ENCODE measurements at places on chromosomes 1 and 21.

DNA sequence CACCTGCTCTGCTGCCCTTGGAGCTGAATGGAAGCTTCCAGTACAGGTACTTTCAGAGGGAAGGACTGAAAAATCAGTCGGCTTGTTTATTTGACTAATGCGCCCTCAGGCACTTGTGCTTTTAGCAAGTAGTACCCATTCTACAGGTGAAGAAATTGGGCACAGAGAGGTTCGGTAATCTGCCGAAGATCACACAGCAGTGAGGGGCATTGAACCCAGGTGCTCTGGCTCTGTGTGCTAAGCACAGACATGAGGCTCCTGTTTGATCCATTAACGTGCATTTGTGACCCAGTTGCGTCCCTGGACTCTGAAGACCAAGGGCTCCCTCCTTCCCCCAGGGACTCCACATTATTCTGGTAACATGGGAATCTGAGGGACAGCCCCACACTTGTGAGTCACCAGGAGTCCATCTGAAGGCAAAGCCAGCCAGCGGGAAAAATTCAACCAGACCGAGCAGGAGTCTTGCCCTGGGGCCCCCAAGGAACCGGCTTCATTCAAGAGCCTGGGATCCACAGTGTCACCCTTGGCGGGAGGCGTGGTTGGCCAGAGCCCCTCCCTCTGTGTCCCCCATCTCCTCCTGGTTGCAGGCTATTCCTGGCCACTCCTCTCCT lies 192.4 kb upstream of the ARHGEF16 start:
- no peak for DNase-seq
- no peaks in the 10 kb centered on the region for H3K4me1 ChIP-seq
- H3K27me3 ChIP-seq: no peaks in the 10 kb centered on the region
- H3K36me3 ChIP-seq: no peaks in the 10 kb centered on the region
- no peak overlapping the region for H3K27ac ChIP-seq

GRCh38 chr1:109307274-109308021 lies 637 bp upstream of the MYBPHL start:
- peaks cover 26% of the 10 kb centered on the region for H3K4me1 ChIP-seq
- H3K27me3 ChIP-seq: no peaks in the 10 kb centered on the region
- no peak overlapping the region for H3K4me3 ChIP-seq
- peak; percentile 71 for DNase-seq
- H3K27ac ChIP-seq: peak overlapping the region; percentile 68

- no peaks in the 10 kb centered on the region for H3K27me3 ChIP-seq
- no peak overlapping the region for H3K4me3 ChIP-seq
- no peaks in the 10 kb centered on the region for H3K36me3 ChIP-seq
- H3K27ac ChIP-seq: no peak overlapping the region
These were observed 10.1 kb downstream of the HMGCS2 start for GRCh38 chr1:119758584-119758983.

DNA sequence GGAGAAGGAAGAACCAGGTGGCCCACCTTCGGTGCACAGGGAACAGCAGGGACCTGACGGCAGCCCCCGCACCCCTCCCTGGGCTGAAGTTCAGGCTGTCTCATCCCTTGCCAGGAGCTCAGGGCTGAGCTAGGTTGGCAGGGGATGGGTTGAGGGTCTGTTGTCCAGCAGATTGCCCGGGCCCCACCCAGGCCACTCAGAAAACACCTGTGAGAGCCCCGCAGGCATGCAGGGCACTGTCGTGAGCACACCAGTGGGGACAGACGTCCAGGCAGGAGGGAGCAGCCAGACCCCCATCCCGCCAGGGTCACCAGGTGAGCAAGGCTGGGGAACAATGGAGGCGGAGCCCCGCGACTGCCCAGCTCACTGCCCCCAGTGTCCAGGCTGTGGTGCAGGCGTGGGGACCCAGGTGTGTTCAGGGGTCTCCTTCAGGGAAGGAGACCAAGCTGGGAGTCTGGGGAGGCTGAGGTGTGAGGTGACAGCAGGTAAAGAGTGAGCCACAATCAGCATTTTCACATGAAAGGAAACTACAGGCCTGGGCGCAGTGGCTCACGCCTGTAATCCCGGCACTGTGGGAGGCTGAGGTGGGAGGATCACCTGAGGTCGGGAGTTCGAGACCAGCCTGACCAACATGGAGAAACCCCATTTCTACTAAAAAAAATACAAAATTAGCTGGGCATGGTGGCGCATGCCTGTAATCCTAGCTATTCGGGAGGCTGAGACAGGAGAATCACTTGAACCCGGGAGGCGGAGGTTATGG lies 9.4 kb upstream of the SAMD11 start:
- peaks cover 6% of the 10 kb centered on the region for H3K4me1 ChIP-seq
- no peaks in the 10 kb centered on the region for H3K27me3 ChIP-seq
- no peak overlapping the region for H3K4me3 ChIP-seq
- H3K27ac ChIP-seq: no peak overlapping the region

DNA sequence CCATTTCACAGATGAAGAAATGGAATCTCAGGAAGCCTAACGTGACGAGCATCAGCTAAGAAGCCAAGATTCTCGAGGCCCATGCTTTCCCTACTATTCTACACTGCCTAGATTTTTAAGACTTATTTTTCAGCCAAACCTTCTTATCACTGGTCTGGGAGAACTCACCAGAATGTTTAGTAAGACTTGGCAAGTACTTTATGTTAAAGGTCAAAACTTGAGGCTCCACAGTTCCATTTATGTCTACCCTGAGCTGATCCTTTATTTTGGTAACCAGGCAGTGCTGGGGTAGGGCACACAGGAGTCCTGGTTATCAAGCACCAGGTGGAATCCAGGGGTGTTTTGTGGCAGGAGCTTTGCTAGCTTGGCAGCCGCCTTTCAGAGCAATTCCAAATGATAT lies 16.8 kb downstream of the PLXNA2 start:
- H3K4me3 ChIP-seq: no peak overlapping the region
- H3K27ac ChIP-seq: peak overlapping the region; percentile 12
- no peak for DNase-seq
- H3K4me1 ChIP-seq: peaks cover 71% of the 10 kb centered on the region

DNA sequence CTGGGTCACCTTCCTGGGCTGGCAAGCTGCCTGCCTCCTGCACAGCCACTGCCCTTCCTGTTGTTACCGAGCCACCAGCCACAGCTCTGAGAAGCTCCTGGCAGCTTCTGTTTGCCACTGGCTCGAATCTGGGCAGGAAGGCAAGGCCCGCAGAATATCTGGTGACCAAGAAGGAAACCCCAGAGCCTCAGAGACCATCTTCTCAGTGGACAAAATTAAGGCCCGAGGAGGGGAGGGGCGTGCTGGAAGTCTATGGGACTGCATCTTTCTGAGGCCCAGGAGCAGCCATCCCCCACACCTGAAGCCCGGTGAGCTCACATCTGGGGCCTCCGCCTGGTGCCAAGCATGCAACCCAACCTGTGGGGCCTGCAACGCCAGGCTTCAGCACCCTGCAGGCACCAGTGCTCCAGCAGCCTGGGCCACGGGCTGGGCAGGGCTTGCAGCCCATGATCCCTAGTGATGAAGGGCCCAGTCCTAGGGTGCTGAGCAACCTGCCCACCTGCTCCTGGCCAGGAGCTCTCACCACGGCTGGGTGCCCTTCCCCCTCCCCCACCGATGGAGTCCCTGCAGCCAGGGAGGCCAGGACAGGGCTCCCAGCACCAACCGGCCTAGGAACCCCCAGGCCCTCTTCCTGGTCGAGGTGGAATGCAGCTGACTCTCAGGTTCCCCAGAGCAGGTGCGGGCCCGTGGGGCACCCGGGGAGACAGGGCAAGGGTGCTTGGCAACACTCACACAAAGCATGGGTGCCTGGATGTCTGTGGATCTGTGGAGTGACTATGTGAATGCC lies 879 bp downstream of the CPTP start:
- no peaks in the 10 kb centered on the region for H3K27me3 ChIP-seq
- H3K4me3 ChIP-seq: peak overlapping the region; percentile 97
- DNase-seq: no peak
- peaks cover 3% of the 10 kb centered on the region for H3K36me3 ChIP-seq

GRCh38 chr1:210360852-210361477 lies 32.3 kb downstream of the HHAT start:
- H3K27me3 ChIP-seq: no peaks in the 10 kb centered on the region
- no peaks in the 10 kb centered on the region for H3K4me1 ChIP-seq
- H3K27ac ChIP-seq: no peak overlapping the region
- H3K4me3 ChIP-seq: no peak overlapping the region
- DNase-seq: no peak

GRCh38 chr1:234868296-234869147 lies 258.5 kb upstream of the IRF2BP2 start:
- H3K4me1 ChIP-seq: peaks cover 5% of the 10 kb centered on the region
- no peaks in the 10 kb centered on the region for H3K36me3 ChIP-seq
- no peak for DNase-seq
- H3K27ac ChIP-seq: no peak overlapping the region

GRCh38 chr1:160020196-160020595 lies 11.6 kb downstream of the PIGM start:
- no peaks in the 10 kb centered on the region for H3K4me1 ChIP-seq
- no peak overlapping the region for H3K27ac ChIP-seq
- H3K27me3 ChIP-seq: no peaks in the 10 kb centered on the region
- DNase-seq: no peak
- H3K4me3 ChIP-seq: no peak overlapping the region

GRCh38 chr1:186202271-186202764 lies 172.7 kb downstream of the TPR start:
- no peak for DNase-seq
- H3K27me3 ChIP-seq: no peaks in the 10 kb centered on the region
- no peaks in the 10 kb centered on the region for H3K36me3 ChIP-seq
- no peak overlapping the region for H3K27ac ChIP-seq
